ENCODE measurements at places on chromosomes 11 and 22.

- DNase-seq, result no peak
Measured at GRCh38 chr11:95485115-95485900, 254.3 kb upstream of the SESN3 start.

DNA sequence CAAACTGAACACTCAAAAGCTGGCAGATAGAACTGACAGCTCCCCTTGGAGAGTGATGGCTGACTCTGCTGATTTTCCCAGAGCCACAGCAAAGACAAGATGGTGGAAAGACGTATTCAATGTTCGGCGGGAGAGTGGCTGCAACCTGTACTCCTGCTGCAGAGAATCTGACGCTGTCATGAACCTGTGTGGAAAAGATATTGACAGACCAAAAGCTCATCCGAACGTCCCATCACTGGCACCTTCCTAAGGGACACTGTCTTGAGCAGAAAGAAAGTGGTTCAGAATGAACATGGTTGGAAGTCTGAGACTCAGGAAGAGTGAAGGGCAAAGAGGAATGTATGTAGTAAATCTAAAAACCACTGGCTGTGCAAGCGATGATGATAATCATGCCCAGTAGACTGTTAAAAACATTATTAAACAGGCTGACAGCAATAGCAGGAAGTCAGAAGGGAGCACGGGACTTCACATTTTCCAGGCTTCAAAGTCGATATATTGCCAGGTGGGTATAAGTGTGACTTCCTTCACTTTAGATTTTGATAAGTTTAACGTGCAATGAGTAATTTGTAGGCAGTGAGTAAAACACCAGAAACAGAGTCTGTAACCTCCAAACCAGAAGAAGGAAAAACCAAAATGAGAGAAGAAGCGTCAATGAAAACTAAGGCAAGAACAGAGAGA lies 6.2 kb upstream of the IL17REL start:
- DNase-seq, result no peak

GRCh38 chr11:72704028-72704782 lies 30.0 kb upstream of the PDE2A start:
- DNase-seq, result no peak

DNA sequence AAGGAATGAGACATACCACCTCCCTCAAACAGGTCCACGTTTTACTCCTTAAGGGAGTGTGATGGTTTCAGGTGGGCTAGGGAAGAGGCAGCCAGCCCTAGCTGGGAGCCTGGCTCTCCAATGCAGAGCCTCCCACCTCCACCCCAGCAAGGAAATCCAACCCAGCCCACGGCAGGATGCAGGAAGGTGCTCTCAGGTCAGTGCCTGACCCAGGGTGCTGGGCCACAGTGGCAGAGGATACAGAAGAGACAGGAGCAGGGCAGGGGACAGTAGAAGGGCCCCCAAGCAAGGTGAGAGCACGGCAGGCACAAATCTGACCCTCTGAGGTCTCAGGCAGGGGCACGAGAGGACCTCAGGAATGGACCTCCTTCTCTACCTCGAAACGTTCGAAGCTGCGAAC lies 26.9 kb upstream of the CCND1 start:
- DNase-seq, result no peak

GRCh38 chr22:26552466-26552865 lies 37.5 kb downstream of the TPST2 start:
- DNase-seq, result no peak

GRCh38 chr11:85725510-85726258 lies 39.7 kb upstream of the CCDC89 start:
- DNase-seq, result no peak

- no peak for DNase-seq
Measured at GRCh38 chr11:44443836-44444769, 121.4 kb upstream of the CD82 start.

DNA sequence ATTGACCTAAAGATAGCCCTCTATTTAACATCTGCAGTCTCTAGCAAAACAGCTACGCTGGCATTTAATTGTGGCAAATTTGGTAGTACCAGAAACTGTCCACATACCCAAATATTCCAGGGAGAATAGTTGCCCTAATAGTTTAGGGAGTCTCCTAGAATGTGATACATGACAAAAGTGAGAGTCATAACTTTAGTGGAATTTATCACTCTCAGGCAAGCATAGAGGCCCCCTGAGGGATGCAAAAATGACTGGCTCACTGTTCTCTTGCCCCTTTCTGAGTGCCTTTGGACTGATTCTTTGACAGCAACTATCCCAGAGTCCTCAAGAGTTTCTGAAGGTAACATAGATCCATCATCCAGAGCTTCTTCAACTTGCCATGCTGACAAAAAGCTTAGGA lies 2.3 kb upstream of the OR51B4 start:
- no peak for DNase-seq

DNA sequence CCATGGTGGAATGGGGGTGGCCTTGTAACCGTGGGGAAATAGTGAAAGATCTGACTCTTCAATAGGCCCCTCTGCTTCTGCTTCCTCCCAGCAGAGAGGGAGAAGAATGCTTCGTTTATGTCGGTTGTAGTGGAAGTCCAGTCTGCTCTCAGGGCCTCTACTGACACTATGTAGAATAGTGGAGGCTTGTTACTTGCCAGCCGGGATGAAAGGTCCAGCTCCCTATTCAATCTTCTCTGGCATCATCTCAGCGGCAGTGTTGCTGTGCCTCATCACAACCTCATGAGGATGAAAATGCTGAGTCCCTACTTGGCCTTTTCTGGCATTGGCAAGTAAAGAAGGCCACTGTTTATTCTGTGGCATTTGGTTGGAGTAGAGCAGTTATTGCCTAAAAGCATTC lies 820.9 kb upstream of the TENM4 start:
- DNase-seq, result no peak

DNA sequence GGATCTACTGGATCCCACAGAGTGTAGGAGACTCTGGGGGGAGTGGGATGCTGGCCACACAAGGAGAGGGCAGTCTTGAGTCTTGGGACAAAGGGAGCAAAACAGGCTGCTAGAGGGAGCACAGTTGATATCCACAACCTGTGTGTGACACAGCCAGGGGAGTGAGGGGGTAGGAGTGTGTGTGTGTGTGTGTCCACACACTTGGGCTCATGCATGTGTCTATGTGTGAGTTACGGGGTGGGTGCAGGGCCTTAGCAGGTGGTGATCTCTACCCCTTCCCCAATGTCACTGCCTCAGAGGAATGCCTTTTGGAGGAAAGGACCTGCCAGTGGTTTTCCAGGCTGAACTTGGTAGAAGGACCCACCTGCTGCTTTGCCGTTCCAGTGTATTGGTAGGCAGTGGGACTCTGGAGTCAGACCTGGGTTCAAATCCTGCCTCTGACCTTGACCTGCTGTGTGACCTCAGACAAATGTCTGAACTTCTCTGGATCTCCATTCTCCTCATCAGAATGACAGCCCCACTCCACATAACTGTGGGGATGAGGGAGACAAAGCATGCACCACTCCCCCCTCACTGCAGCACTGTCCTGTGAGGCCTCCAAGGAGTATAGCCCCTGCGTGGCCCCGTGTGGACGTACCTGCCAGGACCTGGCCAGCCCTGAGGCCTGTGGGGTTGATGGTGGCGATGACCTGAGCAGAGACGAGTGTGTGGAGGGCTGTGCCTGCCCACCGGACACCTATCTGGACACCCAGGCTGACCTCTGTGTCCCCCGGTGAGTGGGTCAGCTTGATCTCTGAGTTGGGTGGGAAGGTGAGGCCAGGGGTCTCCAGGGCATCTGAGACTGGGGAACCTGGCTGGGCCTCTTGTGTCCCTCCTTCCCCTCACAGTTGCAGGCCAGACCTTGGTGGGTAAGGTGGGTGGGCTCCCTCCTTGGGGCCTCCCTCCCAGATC lies 27.4 kb downstream of the OTOG start:
- no peak for DNase-seq

DNA sequence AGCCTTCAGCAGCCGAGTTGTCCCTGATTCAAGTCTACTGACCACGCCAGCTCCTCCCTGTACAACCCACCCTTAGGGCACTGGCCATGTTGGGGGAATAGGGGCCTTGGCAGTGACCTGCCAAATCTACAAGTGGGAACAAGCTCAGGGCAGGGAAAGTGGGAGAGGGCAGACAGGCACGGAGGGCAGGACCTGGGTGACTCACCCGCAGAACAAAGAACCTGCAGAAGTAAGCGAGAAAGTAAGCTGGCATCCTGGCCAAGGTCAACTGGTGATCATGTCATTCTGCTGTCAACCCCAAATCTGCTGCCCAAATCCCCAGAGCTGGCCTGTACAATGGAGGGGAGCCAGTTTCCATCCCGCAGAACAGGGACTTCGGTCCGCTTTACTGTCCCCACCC lies 7.9 kb upstream of the SCGB1A1 start:
- DNase-seq, result no peak

GRCh38 chr11:110327508-110327907 lies 31.1 kb upstream of the RDX start:
- DNase-seq, result no peak

DNA sequence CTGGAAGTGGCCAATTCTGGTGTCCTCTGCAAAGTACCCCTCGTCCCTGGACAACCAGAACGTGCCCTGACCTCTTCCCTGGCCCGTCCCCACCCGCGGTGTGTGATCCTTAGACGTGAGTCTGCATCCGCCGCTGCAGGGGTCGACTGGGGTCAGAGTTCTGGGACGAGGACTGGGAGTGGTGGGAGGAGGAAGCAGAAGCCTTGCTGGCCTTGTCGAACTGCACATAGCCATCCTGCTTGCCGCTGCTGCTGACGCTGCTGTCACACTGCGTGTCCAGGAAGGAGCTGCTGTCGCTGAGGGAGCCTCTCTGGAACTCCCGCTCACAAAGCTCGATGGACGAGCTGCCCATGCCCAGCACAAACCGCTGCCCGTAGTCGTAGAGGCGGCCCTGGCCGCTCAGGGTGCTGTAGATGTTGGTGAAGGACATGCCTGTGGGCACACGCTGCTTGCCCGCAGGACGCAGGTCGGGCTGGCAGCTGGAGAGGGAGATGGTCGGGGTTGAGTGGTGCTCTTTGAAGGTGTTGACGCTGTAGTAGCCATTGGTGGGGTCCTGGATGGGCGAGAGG lies 69.1 kb downstream of the ST3GAL4 start:
- DNase-seq, result no peak

- DNase-seq, result no peak
Measured at GRCh38 chr11:99260696-99261095, 239.9 kb downstream of the CNTN5 start.

- DNase-seq, result no peak
Measured at GRCh38 chr22:39234867-39235687, 9.7 kb downstream of the PDGFB start.

GRCh38 chr22:37560608-37561211 lies 430 bp downstream of the CDC42EP1 start:
- DNase-seq, result no peak

DNA sequence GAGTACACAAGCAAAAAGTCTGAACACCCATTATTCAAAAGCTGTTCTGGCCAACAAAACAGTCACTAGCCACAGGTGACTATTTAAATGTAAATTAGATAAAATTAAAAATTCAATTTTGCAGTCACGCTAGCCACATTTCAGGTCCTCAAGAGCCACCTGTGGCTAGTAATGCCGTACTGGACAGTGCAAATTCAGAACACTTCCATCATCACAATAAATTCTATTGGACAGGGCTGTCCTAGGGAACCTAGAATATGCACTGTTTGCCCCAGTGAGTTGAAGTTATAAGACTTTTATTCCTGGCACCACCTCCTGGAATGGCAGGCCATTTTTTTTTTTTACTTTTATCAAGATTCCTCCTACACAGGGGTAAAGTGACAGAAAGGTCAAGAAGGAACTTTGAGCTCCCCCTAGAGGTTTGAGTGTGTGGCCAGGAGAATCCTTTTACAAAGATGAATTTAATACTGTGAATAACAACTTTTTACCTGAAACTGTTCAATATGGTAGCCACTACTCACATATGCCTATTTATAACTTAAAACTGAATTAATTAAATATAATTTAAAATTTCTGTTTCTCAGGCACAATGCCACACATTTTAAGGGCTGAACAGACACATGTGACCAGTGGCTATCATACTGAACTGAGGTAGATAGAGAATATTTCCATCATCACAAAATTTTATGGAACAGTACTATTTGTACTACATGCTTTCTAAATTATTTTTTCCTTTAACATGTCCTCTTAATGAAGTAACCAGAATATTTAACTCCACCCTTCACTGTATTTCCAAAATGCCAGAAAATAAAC lies 6.5 kb downstream of the MSANTD2 start:
- no peak for DNase-seq

- DNase-seq, result peak; percentile 57
Measured at GRCh38 chr22:21652010-21652546, 10.0 kb downstream of the SDF2L1 start.

GRCh38 chr11:94708176-94708575 lies 60.0 kb upstream of the AMOTL1 start:
- no peak for DNase-seq

DNA sequence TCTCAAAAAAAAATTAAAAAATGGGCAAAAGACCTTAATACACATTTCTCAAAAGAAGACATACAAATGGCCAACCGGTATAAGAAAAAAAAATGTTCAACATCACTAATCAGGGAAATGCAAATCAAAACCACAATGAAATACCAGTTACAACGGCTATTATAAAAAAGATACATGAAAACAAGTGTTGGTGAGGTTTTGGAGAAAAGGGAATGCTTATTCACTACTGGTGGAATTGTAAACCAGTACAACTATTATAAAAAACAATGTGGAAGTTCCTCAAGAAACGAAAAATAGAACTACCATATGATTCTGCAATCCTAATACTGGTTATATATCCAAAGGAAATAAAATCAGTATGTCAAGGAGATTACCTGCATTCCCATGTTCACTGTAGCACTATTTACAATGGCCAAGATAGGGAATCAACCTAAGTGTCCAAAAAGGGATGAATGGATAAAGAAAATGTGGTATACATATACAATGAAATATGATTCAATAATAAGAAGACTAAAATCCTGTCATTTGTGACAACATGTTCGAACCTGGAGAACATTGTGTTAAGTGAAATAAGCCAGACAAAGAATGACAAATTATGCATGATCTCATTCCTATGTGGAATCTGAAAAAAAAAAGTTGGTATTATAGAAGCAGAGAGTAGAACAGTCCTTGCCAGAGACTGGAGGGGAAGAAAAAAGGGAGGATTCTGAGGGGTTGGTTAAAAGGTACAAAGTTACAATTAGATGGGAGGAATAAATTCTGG lies 256.9 kb upstream of the PITPNB start:
- DNase-seq, result no peak

- no peak for DNase-seq
Measured at GRCh38 chr11:35822815-35823495, 120.9 kb upstream of the LDLRAD3 start.

DNA sequence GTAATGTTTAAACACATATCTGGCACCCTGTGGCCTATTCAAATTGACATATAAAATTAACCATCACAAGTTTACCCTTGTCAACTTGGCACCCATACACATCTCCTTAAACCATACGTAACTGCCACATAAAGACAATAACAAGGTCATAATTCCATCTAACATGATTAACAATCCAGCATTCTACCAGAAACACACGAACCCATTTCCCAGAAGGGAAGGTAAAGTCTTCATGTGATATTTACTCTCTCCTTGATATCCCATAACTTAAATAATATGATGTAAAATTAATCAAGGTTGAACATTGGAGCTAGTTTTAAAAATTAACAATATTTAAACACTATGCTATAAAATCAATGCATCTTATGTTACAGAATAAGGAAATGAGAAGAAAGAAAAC lies 55.2 kb upstream of the CEP295 start:
- DNase-seq, result no peak

Data from activated CD8-positive, alpha-beta memory T cell treated with anti-CD3 and anti-CD28 coated beads for 4 hours (primary cell).